ENCODE measurements at places on chromosomes 6 and 20. TPM values are rescaled to one million over a fixed set of nuclear protein-coding genes. Genes with fewer than 3 reads are reported as not detected.

DNA sequence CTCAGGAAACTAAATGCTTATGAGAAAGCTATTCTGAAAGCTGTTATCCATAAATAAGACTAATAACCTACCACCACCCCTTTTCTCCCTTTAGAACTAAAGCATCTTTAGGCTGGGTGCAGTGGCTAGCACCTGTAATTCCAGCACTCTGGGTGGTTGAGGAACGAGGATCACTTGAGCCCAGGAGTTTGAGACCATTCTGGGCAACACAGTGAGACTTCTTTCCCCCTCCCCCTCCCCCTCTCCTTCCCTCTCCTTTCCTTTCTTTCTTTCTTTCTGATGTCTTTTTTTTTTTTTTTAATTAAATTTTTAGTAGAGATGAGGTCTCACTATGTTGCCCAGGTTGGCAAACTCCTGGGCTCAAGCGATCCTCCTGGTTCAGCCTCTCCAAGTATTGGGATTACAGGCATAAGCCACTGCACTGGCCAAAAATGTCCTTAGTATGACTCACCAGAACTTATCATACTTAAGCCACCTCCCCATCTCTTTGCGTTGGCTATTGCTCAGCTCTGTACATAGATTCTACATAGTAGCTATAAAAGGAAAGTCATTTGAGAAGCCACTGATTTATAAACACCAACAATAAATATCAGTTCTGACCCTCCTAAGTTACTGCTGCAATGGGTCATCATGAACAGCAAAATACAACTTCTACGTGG lies 54.8 kb upstream of the SPDEF start:
- DNase-seq, result no peak

Gene LTA
- not detected for total RNA-seq

Gene CDH22
- total RNA-seq, result 1.2 TPM

Gene NKX2-4
- total RNA-seq, result not detected

- DNase-seq, result no peak
Measured at GRCh38 chr6:113299531-113299930, 557.6 kb upstream of the MARCKS start.

DNA sequence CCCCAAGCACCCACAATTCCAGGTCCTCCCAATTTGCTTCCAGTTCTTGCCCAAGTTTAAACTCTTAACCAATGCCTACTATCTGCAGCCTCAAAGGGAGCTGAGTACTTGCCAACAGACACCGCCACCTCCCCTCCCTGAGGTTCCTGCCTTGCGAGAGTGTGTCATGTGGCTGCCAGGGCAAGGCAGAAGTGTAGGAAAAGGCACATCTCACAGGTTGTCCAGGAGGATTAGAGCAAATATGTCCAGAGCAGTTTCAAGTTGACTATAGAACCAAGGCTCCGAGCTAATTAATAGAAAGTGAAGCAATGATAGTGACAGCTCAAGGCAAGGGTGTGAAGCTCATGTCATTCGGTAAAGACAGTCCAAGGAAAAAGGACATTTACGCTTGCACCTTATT lies 127.8 kb downstream of the ATXN1 start:
- DNase-seq, result no peak

DNA sequence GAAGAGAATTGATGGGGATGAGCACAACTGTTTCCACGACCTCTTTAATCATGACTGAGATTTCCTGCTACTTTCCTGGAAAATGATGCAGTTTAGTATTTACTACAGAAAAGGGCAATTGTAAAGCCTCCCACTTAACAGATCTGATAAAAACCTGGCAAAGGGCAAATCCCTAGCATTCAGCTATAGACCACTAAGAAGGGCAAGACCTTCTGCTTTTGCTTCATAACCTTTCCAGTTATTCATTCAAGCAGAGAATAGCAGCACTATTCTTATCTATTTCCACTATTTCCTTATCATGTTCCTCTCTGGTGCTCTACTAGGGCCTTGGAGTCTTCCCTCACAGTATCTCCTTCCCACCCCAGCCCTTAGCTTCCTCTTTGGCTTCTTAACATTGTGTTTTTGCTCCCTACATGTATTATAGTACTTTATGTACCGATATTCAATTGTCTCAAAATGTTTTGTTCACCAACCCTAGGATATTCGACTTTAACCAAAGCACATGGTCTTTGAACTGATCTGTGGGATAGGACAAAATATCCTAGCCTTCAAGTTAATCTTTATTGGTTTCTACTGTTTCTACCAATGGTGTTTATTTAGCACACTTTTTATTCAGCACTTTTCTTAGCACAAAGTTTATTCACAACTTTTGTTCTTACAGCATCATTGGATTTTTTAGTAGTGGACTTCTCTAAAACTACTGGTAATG lies 32.7 kb upstream of the MANEA start:
- DNase-seq, result no peak

- no peak for DNase-seq
Measured at GRCh38 chr6:162630069-162630468, 97.5 kb downstream of the PRKN start.

DNA sequence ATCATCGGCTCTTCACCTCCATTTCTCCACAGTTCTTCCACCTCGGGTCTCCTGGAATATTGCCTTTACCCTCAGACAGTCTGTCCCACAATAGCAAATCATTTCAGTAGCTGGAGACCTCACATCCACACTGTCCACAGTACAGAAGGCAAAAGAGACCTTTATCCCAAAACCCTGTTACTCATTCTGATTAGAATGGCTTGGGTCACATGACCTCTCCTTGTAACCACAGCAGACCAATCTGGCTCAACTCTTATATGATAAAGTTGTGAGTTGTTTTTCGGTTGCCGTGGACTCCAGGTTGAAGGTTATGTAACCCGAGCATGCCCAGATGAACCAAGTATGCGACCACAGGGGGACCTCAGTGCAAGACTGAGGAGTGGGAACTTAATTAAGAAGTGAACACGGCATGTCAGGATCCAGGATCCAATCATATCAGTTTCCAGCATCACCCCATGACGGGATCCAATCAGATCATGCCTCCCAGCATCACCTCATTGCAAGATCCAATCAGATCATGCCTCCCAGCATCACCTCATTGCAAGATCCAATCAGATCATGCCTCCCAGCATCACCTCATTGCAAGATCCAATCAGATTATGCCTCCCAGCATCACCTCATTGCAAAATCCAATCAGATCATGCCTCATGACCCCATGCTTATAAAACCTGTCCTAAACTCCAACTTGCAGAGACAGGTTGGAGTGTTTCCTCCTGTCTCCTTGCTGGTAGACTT lies 68.7 kb downstream of the LY86 start:
- no peak for DNase-seq

Gene SMIM28
- not detected for total RNA-seq

All from gastrocnemius medialis (tissue), 4 donors.